ENCODE measurements at places on chromosomes 1 and 21.

DNA sequence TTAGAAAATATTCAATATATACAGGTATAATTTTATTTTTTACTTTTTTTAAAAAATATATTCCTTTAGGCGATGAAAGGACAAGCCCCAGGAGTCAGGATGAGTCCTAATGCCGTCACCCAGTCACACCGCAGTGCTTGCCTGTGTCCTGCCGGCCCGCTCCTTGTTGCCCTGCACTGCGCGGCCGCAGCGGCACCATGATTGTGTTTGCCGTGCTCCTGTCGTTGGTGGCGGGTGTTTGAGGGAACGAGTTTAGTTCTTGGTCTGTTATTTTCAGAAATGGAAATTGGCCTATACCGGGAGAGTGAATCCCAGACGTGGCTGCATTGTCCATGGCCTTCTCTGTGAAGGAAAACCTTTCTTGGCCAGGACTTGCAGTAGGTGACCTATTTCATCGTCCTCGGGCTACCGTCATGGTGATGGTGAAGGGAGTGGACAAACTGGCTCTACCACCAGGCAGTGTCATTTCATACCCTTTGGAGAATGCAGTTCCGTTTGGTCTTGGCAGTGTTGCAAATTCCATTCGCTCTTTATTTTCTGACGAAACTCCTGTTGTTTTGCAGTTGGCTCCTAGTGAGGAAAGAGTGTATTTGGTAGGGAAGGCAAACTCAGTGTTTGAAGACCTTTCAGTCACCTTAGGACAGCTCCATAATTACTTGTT is 45.9 kb upstream of the CRB1 start:
- no peak for DNase-seq

DNA sequence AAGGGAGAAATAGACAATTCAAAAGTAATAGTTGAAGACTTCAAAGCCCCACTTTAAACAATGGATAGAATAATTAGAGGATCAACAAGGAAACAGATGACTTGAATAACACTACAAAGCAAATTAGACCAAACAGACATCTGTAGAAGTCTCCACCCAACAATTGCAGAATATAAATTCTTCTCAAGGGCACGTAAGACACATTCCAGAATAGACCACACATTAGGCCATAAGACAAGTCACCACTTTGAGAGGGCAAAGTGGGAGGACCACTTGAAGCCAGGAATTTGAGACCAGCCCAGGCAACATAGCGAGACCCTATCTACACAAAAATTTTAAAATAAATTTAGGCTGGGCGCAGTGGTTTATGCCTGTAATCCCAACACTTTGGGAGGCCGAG is 20.5 kb upstream of the RNF186 start:
- no peak for DNase-seq

DNA sequence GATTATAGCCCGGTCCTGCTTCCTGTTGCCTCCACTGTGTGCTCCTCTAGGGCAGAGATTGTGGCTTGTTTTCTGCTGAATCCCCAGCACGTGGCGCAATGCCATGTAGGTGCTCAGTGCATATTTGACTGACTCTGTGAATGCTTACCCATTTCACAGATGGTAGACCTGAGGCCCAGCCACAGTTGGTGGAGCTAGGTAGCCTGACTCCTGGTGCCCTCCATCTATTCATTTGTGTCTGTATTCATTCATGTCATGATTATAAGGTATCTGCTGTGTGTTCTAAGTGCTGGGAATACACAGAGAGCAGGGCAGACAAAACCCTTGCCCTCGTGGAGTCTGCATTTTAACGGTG is 22.5 kb downstream of the TNFRSF1B start:
- no peak for DNase-seq

GRCh38 chr1:913491-914130 is 10.1 kb upstream of the SAMD11 start:
- DNase-seq = no peak

DNA sequence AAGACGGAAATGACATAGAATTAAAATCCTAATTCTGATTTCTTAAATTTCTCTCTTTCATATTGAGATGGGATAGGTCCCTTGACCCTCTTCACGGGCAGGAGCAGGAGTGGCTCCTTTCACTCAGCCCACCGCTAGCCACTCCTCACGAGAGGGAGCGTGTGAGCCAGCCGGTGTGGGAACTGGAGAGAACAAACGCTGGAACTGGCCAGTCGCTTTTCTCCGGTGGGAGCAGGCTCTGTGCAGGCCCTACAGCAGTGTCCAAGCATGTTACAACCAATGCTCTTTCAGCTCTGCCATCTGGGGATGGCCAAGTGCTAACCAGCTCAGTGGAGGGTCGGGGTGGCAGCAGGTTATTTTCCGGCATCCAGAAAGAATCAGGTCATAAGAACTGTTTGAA is 815.5 kb upstream of the ADGRL4 start:
- no peak for DNase-seq

DNA sequence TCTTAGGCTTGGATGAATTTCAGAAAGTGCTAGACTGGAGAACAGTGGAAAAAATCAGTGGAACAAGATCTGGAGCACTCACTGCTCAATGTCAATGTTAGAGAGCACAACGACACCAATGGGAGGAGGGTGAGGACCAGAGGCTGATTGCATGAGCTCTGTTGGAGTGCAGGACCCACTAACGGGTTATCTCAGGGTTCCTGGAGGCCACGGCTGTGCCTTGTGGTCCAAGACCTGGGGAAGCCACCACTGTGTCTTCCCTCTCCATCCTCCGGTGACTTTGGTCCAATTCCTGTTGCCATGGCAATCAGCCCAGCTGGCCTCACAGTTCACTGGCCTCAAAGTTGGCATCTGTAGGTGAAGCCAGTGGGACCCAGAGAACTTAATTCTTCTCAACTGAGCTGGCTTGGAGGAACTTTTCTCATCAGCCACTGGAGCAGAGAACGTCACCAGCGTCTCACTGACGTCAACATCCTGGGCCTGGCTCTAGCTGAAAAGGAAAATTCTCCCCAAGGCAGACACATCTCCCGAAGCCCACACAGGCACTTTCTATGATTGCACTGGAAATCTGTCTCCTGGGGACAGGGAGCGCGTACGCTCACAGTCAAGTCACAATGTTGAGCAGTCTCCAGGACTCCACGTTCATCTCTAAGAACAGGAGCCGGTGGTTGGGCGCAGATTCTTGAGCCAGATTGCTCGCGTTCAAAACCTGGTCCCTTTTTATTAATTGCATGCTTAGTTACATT is 21.9 kb upstream of the GPR157 start:
- DNase-seq = no peak

- DNase-seq = no peak
Observed at GRCh38 chr1:39977202-39977601, 22.3 kb downstream of the MFSD2A start.

DNA sequence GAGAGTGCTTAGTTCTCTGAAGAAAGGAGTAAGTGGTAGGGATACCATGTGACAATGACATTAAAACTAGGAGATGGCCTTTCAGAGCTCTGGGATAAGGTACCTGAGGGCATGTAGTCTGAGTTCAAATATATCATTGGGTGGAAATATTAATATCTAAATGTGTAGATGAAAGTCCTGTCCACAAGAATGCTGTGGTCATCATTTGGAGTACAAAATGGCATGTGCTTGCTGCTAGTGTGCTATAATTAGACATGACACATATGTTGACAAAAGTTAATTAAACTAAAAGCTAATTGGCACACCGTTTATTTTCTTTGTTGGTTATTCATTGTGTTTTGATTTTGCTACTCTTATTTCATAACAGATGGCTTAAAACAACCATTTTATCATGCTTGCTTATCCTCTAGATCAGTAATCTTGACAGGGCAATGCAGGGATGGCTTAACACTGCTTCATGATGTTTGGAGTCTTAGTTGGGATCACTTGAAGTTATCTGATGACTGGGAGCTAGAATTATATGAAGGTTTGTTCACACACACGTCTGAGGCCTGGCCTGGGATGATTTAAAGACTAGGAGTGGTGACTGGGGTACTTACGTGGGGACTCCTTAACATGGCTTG is 31.0 kb downstream of the CC2D1B start:
- DNase-seq = no peak
